ENCODE measurements at places on chromosomes 6 and 20. TPM values are rescaled to one million over a fixed set of nuclear protein-coding genes. Genes with fewer than 3 reads are reported as not detected.

TMC2 gene
- total RNA-seq, result not detected

LAMA4 gene
- total RNA-seq, result not detected

PPIL4 gene
- total RNA-seq, result 36.1 TPM

OTOR gene
- not detected for total RNA-seq

WFDC2 gene
- total RNA-seq, result 1.0 TPM

PHACTR1 gene
- 129 TPM for total RNA-seq

BLTP3A gene
- 13.2 TPM for total RNA-seq

RREB1 gene
- 62.5 TPM for total RNA-seq

Data from B cell (primary cell).